ENCODE measurements at places on chromosomes 7 and 10.

DNA sequence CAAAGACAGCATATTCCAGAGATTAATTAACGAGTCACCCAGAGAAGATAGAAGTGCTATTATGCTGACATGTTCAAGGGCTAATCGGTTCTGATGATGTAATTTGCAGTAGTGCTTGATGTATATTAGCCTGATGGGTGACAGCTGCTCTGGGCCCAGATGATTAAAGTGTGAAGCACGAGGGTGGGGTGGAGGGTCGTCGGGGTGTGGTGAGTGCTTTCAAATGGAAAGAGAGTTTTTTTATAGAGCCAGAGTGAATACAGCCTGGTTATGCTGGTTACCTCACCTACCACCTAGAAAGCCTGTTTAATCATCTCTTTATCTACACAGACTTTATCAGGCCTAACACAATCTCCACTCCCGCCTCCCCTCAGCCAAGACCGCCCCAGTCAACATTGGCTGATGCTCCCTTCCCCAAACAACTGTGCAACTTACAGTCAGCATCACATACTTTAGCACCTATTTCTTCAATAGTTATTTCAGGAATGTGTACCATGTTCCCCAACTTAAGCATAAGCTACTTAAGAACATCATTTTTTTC, 11.5 kb upstream of the STN1 start:
- no peak overlapping the region for H3K4me3 ChIP-seq
- no peaks in the 10 kb centered on the region for H3K36me3 ChIP-seq
- no peak overlapping the region for H3K27ac ChIP-seq
- H3K4me1 ChIP-seq, result no peaks in the 10 kb centered on the region
- no peak for DNase-seq
- H3K27me3 ChIP-seq, result no peaks in the 10 kb centered on the region

- no peaks in the 10 kb centered on the region for H3K36me3 ChIP-seq
- H3K4me3 ChIP-seq, result no peak overlapping the region
- no peaks in the 10 kb centered on the region for H3K4me1 ChIP-seq
- no peak for DNase-seq
- H3K27me3 ChIP-seq, result no peaks in the 10 kb centered on the region
These were observed 194.6 kb upstream of the NRG3 start for GRCh38 chr10:81680359-81680758.

- H3K4me3 ChIP-seq, result no peak overlapping the region
- H3K27ac ChIP-seq, result no peak overlapping the region
- DNase-seq, result no peak
- H3K4me1 ChIP-seq, result no peaks in the 10 kb centered on the region
- H3K36me3 ChIP-seq, result no peaks in the 10 kb centered on the region
These were observed 50.4 kb downstream of the PKD1L1 start for GRCh38 chr7:47897831-47898230.

DNA sequence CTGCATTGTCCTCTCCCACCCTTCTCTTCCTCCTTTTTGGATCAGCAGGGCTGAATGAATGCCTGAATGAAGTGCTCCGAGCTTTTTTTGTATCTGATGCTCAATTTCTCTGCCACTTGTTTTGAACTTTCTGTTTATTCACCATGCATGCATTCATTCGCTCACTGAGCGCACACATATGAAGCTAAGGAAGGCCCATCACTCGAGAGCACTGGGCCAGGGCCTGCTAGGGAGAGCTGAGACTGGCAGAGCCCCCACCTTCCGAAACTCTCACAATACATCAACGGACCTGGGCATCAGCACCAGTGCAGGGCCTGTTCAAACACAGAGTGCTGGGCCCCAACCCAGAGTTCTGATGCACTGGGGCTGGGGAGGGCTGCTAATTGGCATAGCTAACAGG, 45.7 kb downstream of the RPS24 start:
- H3K27me3 ChIP-seq, result no peaks in the 10 kb centered on the region
- H3K4me1 ChIP-seq, result no peaks in the 10 kb centered on the region
- no peak for DNase-seq
- no peaks in the 10 kb centered on the region for H3K36me3 ChIP-seq
- no peak overlapping the region for H3K4me3 ChIP-seq

DNA sequence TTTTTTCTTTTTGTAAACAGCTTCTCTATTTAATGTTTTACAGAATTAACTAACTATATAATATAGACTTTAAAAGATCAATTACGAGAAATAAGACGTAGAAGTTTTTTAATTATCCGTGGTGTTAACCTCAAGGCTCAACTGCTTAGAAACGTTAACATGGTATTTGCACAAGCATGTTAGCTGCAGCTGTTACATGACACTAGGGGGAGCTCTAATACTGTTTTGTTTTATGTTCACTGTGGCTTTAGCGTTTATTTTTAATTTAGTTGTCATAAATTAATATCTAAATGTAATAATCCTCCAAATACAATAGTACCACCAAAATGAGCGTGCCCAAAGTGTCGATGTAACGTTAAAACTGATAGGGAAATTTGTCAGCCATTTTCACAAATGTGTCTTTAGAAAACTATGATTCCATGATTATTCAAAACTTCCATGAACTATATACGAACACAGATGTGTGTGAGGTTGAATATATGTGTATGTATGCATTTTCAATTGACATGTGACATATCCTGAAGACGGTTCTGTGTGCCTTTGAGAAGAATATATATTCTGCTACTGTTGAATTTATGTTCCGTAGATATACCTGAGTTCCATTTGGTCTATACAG, 828.8 kb upstream of the MBL2 start:
- no peaks in the 10 kb centered on the region for H3K4me1 ChIP-seq
- no peaks in the 10 kb centered on the region for H3K27me3 ChIP-seq
- no peak overlapping the region for H3K27ac ChIP-seq

- no peak overlapping the region for H3K4me3 ChIP-seq
- DNase-seq, result peak; percentile 1
- H3K36me3 ChIP-seq, result no peaks in the 10 kb centered on the region
- no peak overlapping the region for H3K27ac ChIP-seq
- no peaks in the 10 kb centered on the region for H3K27me3 ChIP-seq
These were observed 179.3 kb upstream of the CSTF2T start for GRCh38 chr10:51878695-51879094.

GRCh38 chr10:61899663-61899996, 1.9 kb upstream of the ARID5B start:
- peak overlapping the region; percentile 68 for H3K4me3 ChIP-seq
- H3K36me3 ChIP-seq, result no peaks in the 10 kb centered on the region
- no peaks in the 10 kb centered on the region for H3K27me3 ChIP-seq
- H3K4me1 ChIP-seq, result peaks cover 32% of the 10 kb centered on the region
- no peak for DNase-seq
- H3K27ac ChIP-seq, result peak overlapping the region; percentile 99

DNA sequence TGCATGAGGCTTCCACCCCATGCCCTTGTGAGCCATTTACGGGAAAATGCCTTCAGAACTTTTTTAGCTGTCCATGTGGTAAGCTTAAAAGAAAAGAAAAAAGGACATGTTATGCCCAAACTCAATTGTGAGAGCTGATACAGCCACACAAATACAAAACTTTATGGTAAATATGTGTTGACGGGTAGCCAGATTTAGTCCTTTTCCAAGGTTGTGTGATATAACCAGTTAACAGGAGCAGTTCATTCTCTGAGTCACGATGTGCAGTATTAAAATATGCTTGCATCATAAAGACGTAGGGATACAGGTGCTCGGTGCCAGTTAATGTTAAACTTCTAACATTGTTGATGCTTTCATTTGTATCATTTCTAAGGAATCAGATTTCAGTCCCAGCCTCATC, 350.4 kb downstream of the DNAJB6 start:
- no peaks in the 10 kb centered on the region for H3K36me3 ChIP-seq
- no peak overlapping the region for H3K27ac ChIP-seq
- no peak overlapping the region for H3K4me3 ChIP-seq
- no peaks in the 10 kb centered on the region for H3K4me1 ChIP-seq

GRCh38 chr7:867001-867405, 9.4 kb upstream of the GET4 start:
- peaks cover 65% of the 10 kb centered on the region for H3K36me3 ChIP-seq
- DNase-seq, result no peak
- H3K27ac ChIP-seq, result no peak overlapping the region
- no peaks in the 10 kb centered on the region for H3K27me3 ChIP-seq
- H3K4me3 ChIP-seq, result no peak overlapping the region
- H3K4me1 ChIP-seq, result peaks cover 8% of the 10 kb centered on the region

GRCh38 chr7:136183981-136184380, 206.8 kb upstream of the MTPN start:
- H3K27ac ChIP-seq, result no peak overlapping the region
- H3K36me3 ChIP-seq, result no peaks in the 10 kb centered on the region
- H3K27me3 ChIP-seq, result no peaks in the 10 kb centered on the region
- peaks cover 10% of the 10 kb centered on the region for H3K4me1 ChIP-seq
- H3K4me3 ChIP-seq, result no peak overlapping the region
- peak; percentile 51 for DNase-seq

- no peak overlapping the region for H3K27ac ChIP-seq
- no peaks in the 10 kb centered on the region for H3K27me3 ChIP-seq
- no peaks in the 10 kb centered on the region for H3K36me3 ChIP-seq
- DNase-seq, result no peak
These were observed 4.2 kb downstream of the TMEM26 start for GRCh38 chr10:61448841-61449600.

GRCh38 chr10:59072038-59072437, 104.4 kb upstream of the PHYHIPL start:
- no peak for DNase-seq
- no peak overlapping the region for H3K27ac ChIP-seq
- no peaks in the 10 kb centered on the region for H3K36me3 ChIP-seq
- H3K27me3 ChIP-seq, result no peaks in the 10 kb centered on the region
- H3K4me1 ChIP-seq, result no peaks in the 10 kb centered on the region

DNA sequence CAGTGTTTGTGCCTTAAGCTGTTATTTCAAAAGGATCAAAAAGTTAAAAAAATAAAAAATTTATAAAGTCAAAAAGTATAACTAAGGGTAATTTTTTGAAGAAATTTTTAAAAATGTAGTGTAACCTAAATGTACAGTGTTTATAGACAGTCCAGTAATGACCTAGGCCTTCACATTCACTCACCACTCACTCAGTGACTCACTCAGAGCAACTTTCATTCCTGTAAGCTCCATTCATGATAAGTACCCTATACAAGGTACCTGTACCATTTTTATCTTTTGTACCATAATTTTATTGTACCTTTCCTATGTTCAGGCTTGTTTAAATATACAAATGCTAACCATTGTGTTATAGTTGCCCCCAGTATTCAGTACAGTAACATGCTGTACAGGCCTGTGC, 21.5 kb downstream of the DNAJC9 start:
- H3K36me3 ChIP-seq, result no peaks in the 10 kb centered on the region
- no peak overlapping the region for H3K4me3 ChIP-seq
- DNase-seq, result no peak
- H3K27ac ChIP-seq, result no peak overlapping the region
- no peaks in the 10 kb centered on the region for H3K4me1 ChIP-seq
- no peaks in the 10 kb centered on the region for H3K27me3 ChIP-seq

DNA sequence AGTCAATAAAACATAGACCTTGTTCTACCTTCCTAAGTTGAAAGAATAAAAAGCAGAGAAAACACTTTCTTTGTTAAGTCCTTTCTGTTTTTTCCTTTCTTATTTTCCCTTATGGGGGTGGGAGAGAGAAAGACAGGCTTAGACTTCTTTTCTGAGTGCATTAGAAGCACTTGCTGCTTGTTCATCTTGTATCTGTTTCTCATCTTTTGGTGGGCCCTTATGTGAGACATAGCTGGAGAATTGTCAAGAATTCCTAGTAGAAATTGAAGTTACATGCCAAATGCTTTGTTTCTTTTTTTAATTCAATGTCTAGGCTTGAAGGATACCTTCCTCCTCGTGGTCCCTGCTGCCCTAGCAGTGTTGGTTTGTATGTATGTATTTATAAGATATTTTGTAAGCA, 6.7 kb downstream of the EIF4EBP2 start:
- no peak overlapping the region for H3K27ac ChIP-seq
- peaks cover 13% of the 10 kb centered on the region for H3K36me3 ChIP-seq
- DNase-seq, result no peak
- H3K4me3 ChIP-seq, result no peak overlapping the region

GRCh38 chr10:124461642-124462347, at the start of gene LHPP:
Gene LHPP (plus strand): TSS chr10:124461823. CDS start chr10:124461863, 40 bp downstream.
- peak within 1 kb of the TSS; percentile 71 for H3K27ac ChIP-seq
- H3K27me3 ChIP-seq, result peaks cover 1% of the 10 kb centered on the region
- peak within 1 kb of the TSS; percentile 79 for H3K4me3 ChIP-seq
- H3K4me1 ChIP-seq, result no peaks in the 10 kb centered on the region

DNA sequence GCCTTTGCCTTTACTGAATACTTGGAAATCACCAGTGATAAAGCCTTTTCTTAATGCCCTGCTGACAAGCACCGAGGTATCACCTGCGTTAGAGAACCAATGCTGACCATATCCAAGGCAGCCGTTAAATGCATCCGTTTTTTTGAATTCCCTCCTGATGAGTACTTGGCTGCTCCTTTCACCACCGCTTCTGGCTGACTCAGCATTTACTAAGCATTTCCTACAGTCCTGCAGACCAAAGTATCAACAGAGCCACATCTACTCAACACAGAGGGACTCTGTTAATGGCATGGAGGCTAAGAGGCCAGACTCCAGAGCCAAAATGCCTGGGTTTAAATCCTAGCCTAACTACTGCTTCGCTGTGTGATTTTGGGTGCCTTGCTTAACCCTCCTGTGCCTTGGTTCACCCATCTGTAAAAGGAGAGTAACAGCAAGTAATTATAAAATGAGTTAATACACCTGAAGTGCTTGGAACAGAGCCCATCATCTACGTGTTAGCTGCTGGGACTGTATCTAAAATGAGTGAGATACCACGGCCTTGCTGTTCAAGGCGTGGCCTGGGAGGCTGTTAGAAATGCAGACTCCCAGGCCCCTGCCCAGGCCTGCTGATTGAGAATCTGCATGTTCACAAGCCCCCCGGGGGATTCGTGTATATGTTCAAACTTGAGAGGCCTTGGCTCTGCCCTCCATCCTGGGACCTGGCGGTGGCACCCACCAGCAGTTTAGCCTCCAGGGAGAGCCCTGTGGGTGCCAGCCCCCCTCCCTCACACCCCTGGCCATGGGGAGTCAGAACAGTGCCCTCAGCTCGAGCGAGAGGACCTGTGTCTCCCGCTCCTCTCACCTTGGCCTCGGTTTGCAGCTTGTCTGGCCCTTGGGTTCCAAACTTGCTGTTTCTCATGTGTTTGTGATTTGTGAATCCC, 30.8 kb upstream of the EFCAB10 start:
- no peaks in the 10 kb centered on the region for H3K4me1 ChIP-seq
- H3K27me3 ChIP-seq, result no peaks in the 10 kb centered on the region
- no peak overlapping the region for H3K4me3 ChIP-seq
- DNase-seq, result no peak
- peaks cover 32% of the 10 kb centered on the region for H3K36me3 ChIP-seq

DNA sequence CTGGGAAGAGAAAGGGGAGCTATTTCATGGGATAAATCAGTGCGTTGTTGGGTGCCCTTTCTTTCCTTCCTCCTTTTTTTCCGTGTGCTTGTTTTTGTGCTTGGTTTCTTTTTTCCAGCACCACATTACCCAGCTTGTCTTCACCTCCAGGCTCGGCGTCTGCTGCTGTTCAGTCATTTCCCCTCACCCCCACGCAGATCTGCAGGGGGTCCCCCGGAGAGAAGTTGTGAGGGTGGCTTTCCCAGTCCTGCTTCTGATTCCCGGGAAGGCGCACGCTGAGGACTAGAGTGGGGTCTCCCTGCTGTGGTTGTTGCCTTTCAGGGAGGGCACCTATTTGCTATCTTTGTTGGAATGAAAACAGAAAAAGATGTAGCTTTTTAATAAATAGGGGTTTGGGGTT, 1.6 kb downstream of the CAMK1D start:
- no peaks in the 10 kb centered on the region for H3K27me3 ChIP-seq
- no peaks in the 10 kb centered on the region for H3K36me3 ChIP-seq
- DNase-seq, result peak; percentile 60
- H3K4me3 ChIP-seq, result peak overlapping the region; percentile 98

Data from A673 (cell line).